PC-3 (cell line): ENCODE measurements at places on chromosomes 4 and X.
A peak's percentile ranks its signal among the peaks of the same experiment; 100 is the strongest.

DNA sequence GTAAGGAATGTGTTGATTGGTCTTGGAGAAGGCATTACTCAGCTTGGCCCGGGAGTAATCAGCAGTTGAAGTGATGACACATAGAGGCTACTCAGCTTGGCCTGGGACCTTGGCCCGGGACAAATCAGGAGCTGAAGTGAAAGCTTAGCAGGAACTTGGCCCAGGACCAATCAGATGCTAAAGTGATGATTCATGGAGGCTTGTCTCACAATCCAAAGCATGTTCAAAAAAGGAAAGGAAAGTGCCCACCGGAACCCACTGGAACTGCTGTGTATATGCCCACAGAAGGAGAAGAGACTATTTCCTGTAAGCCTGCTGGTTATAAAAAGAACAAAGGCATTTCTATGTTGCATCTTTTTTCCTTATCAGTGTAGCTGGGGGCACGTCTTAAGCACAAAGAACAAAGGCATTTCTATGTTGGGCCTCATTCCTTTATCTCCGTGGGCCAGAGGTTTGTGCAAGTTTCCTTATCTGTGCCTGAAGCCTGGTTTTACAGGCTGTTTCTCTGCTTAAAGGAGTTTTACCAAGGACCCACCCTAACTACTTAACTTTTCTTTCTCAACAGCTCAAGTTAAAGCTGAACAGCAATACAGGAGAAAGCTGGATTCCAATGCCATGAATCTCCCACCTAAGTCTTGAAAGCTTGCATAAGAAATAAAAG, 1176.7 kb downstream of the NLGN4X start:
- no peaks in the 10 kb centered on the region for H3K27me3 ChIP-seq
- H3K4me1 ChIP-seq, result peaks cover 10% of the 10 kb centered on the region
- H3K27ac ChIP-seq, result peak overlapping the region; percentile 70
- H3K4me3 ChIP-seq, result peak overlapping the region; percentile 19; the same call in 1 of the 2 replicates
- H3K36me3 ChIP-seq, result no peaks in the 10 kb centered on the region
- peak; percentile 95 for DNase-seq

GRCh38 chrX:110987292-110987691, 108.7 kb upstream of the PAK3 start:
- no peaks in the 10 kb centered on the region for H3K27me3 ChIP-seq
- no peak overlapping the region for H3K4me3 ChIP-seq
- no peaks in the 10 kb centered on the region for H3K36me3 ChIP-seq
- no peak overlapping the region for H3K27ac ChIP-seq

GRCh38 chr4:5770051-5770450, 59.0 kb downstream of the EVC start:
- no peaks in the 10 kb centered on the region for H3K27me3 ChIP-seq
- H3K36me3 ChIP-seq, result peaks cover 6% of the 10 kb centered on the region; the same call in 1 of the 2 replicates
- H3K4me3 ChIP-seq, result no peak overlapping the region
- no peak overlapping the region for H3K27ac ChIP-seq

DNA sequence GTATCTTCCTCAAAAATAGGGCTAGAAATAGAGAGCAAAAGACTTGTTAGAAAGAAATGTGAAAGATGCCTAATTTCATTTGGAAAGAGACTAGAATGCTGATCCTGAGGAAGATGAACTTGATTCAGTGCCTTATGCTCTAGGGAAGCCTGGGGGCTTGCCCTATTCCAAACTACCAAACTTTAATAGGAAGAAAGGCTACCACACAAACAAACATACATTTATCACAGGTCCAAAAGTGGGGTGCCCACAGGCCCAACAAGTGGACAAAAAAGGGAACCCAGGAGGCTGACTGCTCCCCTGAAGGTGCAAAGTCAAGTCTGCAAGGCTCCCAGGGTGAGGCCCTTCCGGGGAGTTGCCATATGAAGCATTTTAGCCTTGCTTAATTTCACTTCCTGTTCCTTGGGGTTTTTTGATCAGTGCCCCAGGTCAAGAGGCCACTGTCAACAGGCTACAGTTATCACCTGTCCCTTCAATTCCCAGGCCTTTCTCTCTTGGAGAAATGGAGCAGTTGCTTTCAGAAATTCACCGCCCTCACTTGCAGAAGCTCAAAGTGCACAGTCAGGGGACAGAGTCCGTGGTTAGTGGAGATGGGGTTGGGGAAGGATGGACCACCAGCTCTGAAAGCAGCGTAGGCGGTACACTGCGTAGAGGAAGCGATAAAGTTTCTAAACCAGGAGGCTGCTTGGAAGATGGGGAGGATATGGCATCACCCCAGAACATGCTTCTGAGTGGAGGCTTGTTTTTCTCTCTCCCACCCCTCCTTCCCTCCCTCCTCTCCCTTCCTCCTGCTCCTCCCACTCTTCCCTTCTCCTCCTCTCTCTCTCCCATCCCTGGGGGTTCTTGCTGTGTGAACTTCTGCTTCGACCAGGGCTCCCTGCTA, 36.4 kb downstream of the TMEM154 start:
- no peaks in the 10 kb centered on the region for H3K27me3 ChIP-seq
- H3K4me1 ChIP-seq, result no peaks in the 10 kb centered on the region
- H3K27ac ChIP-seq, result no peak overlapping the region
- H3K4me3 ChIP-seq, result no peak overlapping the region
- DNase-seq, result no peak
